Esophagus squamous epithelium (tissue), 5 donors: ENCODE measurements at places on chromosomes 2 and 18.

- no peak for DNase-seq
Measured at GRCh38 chr2:42835577-42836371, 43.4 kb upstream of the HAAO start.

- DNase-seq = no peak
Measured at GRCh38 chr2:235162082-235162836, 210.4 kb downstream of the SH3BP4 start.

DNA sequence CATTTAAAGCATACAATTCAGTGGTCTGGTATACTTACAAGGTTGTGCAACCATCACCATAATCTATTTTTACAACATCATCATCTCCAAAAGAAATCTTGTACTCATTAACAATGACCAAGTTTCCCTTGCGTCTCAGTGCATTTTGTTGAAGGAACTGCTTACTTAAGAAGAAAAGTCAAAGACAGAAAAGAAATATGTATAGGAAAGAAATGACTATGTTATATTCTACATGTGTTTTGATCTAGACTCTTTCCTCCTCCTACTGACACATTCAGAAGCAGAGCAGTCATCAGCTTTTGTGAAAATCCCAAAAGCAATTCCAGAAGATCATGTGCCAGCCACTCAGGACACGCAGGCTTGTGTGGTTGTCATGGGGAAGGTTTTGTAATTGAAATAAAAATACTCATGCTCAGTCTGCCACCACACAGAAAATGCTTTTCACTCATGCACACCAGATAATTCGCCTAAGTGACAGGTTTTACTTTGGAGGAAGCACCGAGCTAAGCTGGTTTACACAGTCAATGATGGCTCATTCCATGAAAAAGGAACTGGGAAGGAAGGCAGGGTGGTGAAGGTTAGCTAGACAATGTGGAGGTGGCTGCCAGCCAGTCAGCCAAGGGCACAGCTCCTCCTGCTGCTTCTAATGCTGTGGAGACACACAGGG, 158.5 kb upstream of the REV1 start:
- DNase-seq = no peak

GRCh38 chr2:178469219-178469849, 9.1 kb downstream of the FKBP7 start:
- DNase-seq = no peak

DNA sequence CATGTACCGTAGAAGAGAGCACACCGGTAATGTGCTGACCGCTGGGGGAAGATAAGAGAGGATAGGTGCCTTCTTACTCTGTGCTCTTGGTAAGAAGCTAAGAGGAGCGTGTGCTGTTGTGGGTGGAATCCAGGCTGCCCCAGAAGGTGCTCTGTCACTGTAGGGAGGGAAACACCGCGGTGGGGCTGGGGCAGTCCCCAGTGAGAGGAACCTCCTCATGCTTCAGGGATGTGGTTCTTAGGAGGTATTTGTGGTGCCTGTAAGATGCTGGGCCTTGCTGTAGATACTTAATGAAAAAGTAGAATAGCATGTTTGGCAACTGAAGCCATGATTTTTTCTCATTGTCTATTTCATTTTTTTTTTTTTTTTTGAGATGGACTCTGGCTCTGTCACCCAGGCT, 1.1 kb downstream of the COLEC11 start:
- no peak for DNase-seq

DNA sequence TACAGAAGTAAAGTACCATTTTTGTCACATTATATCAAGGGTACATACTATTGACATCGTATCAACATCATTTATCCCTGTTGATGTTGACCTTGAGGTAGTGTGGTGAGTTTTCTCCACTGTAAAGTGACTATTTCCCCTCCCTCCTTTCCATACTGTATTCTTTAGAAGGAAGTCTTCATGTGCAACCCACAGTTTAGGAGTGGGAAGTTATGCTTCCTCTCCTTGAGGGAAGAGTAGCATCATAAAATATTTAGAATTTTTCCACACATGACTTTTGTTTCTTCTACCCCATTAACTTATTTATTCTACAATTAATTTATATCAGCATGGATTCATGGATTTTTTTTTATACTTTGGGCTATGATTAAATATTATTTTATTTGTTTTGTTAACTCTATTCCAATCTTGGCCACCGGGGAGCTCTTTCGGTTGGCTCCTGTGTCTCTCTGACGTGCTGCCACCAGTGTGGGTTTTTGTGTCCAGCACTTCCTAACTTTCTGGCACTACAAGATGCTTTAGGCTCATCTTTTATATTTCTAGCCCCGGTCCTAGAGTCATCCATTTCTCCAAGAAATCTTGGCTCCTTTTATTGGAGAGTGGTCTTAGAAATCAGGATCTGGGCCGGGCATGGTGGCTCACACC, 19.0 kb downstream of the AQP12B start:
- no peak for DNase-seq

DNA sequence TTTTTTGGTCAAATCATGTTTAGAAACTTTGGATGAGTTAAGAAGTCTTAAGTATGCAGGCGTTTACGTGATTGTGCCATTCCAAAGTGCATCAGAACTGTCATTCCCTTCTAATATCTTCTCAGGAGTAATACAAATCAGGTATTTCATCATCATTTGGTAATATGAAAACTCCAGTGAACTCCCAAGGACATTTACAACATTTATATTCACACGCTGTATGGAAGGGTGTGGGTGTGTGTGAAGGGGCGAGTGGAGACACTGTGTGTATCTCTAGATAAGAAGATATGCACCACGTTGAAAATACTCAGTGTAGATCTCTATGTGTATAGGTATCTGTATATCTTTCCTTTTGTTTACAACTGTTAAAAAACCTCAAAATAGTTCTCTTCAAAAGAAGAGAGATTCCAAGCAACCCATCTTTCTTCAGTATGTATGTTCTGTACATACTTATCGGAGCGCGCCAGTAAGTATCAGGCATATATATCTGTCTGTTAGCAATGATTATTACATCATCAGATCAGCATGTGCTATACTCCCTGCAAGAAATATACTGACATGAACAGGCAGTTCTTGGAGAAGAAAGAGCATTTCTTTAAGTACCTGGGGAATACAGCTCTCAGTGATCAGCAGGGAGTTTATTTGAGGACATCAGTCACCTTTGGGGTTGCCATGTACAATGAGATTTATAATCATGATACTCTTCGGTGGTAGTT, 29.3 kb downstream of the COX7A2L start:
- DNase-seq = no peak

DNA sequence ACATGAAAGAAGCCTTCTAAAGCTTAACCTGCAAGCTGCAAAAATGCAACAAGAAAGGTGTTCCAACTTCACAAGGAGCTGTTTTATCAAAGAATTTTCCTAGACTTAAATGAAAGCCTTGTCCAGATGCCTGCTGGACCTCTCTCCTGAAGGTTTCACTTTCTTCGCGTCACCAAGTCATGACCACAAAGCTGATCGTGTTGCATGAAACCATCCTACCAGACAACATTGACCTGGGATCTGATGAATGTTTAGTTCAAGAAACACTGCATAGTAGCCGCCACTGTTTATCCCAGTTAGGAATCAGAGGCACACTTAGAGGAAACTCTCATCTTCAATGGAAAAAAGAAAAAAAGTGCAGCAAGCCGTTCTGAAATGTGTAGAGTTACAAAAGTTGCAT, 26.9 kb downstream of the PAX3 start:
- DNase-seq = no peak

- DNase-seq = peak; percentile 24
Measured at GRCh38 chr2:127701651-127702394, 526 bp downstream of the SFT2D3 start.

DNA sequence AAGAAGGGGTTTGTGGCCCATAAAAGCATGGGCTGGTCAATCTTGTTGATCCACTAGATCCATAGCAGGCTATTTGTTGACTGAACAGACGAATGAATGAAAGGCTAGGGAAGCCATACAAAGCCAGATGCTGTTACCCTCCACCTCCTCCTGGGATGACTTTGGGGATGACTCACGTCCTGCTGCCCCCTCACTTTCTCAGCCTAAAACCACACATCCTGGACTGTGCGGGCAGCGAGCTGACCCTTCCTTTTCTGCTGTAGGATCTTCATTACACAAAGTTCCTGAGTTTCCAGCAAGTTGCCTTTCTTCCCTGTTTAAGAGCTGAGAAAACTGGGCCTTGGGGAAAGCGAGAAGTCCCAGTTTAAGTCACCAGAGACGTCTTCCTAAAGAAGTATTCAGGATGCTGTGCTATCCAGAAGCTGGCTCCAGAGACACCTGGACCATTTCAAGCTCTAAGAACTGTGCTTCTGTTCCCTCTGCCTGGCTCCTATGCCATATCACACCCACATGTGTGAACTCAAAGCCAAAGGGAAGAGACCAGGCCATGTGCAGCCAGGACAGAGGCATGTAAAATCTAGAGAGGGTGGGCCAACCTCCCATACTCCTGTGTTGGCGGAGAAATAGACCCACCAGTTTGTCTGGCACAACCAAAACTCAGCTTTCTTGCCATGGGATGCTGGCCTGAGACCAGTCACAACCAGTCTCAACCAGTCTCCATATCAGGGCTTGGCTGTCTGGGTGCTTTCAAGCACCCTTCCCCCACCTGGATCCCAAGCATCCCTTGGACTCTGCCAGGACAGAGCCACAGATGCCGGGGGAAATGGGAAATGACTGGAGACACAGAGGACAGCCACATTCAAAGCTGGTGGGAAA, 4.7 kb upstream of the SLC20A1 start:
- no peak for DNase-seq

DNA sequence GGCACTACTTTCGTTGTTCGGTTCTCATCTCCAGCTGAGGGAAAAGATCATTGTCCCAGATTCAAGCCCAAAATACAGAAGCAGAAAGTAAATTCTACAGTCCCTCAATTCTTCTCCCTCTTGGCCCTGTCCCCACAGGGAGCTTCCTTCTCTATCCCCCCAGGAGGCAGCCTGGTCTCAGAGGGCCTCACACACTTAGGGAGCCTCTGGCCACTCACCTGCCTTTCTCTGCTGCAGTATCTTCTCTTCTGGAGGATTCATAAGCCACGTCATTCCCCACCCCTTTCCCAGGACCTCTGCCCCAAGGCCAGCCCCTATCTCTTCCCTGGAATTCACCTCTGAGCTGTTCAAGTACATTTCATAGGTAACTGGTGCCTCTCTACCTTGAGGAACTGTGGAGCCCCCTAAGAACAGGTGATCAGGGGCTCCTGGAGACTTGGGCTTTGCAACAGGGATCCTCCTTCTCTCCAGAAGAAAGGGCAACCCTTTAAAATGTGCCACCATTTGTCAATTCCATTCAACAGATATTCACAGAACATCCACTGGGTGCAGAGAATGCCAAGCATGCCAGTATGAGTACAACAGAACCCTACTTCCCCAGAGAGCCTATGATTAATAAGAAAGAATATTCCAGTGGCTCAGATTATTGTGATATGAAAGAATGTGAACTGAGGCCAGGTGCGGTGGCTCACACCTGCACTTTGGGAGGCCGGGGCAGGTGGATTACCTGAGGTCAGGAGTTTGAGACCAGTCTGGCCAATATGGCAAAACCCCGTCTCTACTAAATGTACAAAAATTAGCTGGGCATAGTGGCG, 72.9 kb downstream of the CIB4 start:
- no peak for DNase-seq

DNA sequence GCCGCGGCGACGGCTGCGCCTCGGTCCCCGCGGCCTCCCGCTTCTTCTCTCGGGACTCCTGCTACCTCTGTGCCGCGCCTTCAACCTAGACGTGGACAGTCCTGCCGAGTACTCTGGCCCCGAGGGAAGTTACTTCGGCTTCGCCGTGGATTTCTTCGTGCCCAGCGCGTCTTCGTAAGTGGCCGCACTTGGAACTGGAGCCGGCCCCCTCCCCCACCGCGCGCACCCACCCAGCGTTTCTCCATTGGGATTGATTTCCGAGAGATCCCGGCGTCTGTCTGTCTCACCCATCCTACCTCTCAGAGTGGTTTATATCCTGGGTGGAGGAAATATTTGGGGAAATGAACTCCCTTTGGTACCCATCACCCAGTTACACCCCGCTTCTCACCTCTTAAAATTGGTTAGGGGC, 498 bp downstream of the ITGAV start:
- DNase-seq = no peak
